Stimulated activated CD8-positive, alpha-beta memory T cell treated with anti-CD3 and anti-CD28 coated beads, Interleukin-4, amount 100 ng/mL, for 1 hour (primary cell): ENCODE measurements at places on chromosomes 2 and 18.

GRCh38 chr2:9741110-9741509 is 102.2 kb upstream of the TAF1B start:
- DNase-seq = no peak

GRCh38 chr2:111176388-111176787 is 55.7 kb downstream of the BCL2L11 start:
- no peak for DNase-seq

- DNase-seq = no peak
Observed at GRCh38 chr2:71756280-71756906, 303.0 kb downstream of the DYSF start.

GRCh38 chr2:181850936-181851560 is 40.5 kb upstream of the ITPRID2 start:
- DNase-seq = no peak

DNA sequence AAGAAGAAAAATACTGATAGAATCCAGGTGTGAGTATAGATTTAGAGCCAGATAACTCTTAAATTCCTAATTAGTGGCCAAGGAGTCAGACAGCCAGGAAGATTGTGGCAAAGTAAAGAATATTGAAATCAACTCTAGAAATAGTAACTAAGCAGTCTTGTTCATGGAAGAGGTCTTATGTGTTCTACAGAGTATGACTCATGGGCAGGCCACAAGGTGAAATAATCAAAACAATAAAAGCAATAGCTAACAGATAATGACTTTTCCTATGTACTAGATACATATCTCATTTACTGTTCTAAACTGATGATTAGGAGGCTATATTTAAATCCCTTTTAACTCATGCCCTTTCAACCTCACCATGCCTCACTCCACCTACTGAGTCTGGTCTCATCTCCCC is 227.4 kb upstream of the COL3A1 start:
- no peak for DNase-seq

- no peak for DNase-seq
Observed at GRCh38 chr2:227500301-227500630, 28.3 kb downstream of the AGFG1 start.

- no peak for DNase-seq
Observed at GRCh38 chr2:196399722-196400691, 228.6 kb upstream of the STK17B start.

DNA sequence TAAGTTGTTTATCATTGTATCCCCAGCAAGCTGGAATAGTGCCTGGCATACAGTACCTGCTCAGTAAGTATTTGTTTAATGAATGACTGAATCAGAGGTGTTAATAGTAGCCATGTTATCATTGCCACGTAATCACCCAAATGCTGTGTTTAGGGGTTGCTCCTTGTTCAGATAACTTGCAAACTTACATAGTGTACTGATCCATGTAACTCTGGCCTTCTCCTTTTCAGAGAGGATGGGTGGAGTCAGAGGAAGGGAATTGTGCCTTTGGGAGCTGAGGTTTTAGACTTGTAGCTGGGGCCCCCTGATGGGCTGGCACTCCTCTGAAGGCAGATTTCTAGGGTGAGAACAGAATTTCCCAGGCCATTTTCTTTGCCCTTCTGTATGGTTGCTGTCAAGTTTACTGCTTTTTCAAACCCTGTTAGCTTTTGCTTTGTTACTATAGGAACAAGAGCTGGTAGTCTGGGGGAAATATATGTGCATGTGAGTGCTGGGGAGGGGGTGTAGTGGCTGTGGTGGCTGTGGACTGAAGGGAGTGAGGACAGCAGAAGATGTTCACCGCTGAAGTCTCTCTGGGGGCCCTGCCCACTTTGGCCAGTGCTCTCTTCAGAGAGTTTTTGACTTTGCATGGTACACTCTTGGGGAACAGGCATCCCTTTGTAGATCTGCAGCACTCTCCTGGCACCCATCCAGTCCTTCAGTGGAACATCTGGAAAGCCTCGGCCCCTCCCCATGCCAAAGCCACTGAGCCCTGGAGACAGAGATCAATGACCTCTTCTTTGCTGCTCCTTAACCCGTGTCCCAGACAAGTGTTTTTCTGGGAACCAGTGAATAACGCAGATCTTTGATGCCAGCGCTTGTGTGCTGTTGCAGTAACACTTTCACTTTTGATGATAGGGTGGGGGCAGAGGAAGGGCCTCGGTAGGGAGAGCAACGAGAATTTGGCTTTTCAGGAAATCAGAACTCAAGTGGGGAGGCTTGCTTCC is 209.0 kb downstream of the PRKCE start:
- DNase-seq = no peak

DNA sequence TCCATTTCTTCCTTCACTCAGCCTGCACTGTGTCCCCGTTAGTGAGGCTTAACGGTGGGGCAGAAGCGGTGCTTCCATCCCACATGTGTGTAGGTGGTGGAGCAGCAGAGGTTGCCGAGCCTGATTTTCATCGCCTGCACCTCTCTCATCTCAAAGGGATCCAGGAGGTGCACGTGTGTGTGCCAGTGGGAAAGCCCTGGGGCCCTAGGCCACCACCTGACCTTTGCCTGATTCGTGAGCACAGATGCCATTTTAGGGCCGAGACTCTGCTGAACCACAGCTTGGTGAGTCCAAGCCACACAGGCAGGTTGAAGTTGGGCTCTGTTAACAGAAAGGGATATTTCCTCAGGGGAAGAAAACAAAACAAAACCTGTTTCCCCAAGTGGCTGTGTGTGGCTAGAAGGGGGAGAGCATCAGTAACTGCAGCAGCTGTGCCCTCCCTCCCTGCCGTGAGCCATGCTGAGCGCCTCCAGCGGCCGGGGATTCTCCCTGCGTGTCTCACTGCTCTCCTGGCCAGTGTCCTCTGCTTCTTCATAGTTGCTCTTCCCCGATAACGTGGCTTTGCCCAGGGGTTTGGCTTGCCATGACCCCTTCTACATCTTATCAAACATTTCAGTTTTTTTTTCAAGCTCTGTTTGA is 81.5 kb downstream of the MAPRE2 start:
- DNase-seq = no peak
